ENCODE measurements at places on chromosomes 16 and 17.

DNA sequence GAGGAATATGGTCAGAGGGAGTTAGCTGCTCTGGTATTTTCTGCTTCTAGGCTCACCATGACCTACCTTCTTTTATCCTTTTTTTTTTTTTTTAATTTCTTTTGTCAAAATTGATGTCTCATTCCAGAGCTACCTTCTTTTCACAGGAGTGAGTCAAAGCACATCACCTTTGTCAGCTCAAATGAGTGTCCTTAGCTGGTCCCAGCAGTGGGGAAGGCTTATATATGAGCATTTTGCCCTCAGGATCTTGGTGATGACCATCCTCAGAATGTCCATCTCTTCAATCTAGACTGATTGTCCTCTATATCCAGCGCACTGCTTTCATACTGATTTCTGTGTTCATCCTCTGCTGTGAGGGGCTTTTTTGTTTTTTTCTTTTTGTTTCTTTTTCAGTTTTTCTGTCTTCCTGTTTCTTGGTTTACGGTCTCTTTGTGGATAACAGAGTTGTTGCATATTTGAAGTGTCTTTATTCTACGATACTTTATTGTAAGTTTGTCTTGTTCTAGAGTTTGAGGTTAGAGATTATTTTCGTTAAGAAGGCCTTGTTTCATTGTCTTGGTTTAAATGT, 24.9 kb downstream of the CBFB start:
- no peak for DNase-seq

DNA sequence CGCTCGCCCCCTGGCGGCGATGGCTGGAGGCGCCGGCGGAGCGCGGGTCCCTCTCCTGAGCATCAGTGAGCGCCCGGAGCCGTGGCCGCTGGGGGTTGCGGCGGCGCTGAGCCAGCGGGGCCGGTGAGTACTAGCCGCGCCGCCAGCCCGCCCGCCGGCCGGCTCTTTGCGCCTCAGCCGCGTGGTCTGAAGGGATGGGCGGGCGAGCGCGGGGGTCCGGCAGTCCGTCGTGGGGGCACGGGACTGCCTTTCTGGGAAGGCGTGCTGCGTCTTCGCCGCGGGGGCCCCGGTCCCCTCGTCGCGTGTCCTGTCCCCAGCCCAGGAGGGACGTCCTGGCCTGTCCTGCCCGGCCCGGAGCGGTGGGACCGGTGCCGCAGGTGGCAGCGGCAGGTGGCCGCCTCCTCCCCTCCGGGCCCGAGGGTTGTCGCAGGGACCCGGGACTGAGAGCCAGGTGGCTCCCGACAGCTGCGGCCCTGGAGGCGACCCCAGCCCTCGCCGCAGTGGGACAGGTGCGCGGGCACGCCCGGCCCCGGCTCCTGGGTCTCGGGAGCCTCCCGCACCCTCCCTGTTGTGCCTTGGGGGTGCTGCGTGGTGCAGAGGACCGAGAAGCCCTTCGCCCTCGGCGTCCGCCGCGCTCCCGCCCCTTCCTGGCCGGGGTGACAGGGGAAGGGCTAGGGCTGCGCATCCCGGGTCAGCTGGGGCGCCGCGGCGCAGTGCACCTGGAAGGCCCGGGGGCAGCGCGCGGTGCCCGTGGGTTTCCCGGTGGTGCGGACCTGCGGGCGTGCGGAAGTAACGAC, at the start of gene SPECC1:
TSS of gene SPECC1 (plus strand) at position 58 of the 797 bp plus-strand sequence. CDS start 87,293 bp downstream, outside the sequence.
- peak; percentile 96 for DNase-seq

DNA sequence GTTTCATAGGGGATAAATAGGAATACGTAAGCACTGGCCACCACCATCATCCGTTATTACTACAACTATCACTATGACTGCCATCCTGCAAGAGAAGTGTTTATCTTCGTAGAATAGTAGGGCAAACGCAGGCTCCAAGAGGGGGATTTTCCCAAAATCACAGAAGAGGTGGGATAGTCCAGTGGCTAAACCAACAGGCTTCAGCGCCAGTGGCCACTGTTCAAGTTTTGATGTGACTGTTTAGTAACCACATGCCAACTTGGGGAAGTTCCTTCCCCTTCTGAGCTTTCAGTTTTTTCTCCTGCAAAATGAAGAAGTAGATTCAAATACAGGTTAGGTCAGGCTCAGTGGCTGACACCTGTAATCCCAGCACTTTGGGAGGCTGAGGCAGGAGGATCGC, 60.7 kb upstream of the GRIN2A start:
- no peak for DNase-seq

GRCh38 chr16:27401768-27402568, at the start of gene IL21R:
Gene IL21R (plus strand): TSS chr16:27402174. CDS start chr16:27430072, 27,898 bp downstream.
- no peak for DNase-seq

GRCh38 chr16:57358086-57358420, 530 bp upstream of the CCL22 start:
- no peak for DNase-seq

GRCh38 chr16:11141409-11142260, 114.4 kb downstream of the SOCS1 start:
- DNase-seq: peak; percentile 80

DNA sequence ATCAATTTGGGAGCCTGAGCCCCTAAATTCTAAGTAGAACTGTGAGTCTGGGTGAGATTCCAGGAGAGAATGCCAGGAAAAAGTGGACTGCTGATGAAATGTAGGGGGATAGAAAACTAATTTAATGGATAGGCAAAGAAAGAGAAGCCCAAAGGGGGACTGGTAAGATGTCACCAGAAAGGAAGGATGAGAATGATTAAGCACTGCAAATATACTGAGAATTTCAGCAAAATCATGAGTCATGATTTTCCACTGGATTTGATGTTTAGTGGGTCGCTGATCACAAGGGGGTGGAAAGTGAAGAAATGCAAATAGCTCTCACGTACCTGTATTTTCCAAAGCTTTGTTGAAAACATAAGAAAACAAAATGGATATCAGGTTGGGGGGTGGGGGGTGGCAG, 201.8 kb downstream of the SLC39A11 start:
- no peak for DNase-seq

GRCh38 chr17:58541249-58541648, 26.8 kb upstream of the MTMR4 start:
- no peak for DNase-seq

DNA sequence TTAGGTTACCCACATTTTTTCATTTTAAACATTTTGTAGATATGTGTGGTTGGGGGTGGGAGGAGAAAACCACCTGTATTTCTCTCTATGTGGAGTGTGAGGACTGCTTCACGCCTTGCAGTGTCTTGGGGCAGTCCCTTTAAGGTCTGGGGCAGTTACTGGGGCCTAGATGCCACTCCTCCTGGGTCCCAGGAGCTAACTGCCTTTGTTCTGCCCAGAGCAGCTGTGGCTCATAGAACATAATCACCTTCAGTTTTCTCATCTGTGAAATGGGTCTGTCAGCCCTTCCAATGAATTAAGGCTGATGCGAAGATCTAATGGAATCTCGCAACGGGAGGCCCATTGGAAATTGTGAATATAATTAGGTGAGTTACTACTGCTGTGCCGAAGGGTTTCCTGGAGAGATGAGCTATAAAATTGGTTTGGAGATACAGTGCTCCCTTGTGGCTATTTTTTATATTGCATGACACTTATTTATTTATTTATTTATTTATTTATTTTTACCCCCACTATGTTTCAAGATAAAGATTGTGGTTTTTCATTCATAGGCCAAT, 22.9 kb downstream of the DHRS7C start:
- no peak for DNase-seq

- DNase-seq: no peak
Measured at GRCh38 chr16:31131841-31132271, 3.7 kb downstream of the PRSS8 start.

DNA sequence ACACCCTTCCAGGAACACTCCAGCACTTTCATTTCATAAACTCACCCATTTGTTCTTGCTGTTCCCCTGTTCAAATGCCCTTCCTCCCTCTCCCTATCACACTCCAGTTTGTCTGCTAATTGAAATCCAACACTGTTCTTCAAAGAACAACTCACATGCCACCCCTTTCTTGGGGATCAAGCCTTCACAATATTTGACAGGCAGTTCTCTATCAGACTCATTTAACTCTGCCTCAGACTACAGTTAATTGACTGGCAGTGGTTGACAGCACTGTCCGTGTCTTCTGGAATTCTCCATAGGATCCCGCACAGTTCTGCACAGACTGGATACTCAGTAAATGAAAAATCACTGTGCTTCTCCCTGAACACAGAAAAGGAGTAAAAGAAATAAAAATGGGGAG, 87.8 kb downstream of the PMP22 start:
- no peak for DNase-seq

- no peak for DNase-seq
Measured at GRCh38 chr17:19322129-19322505, 40.4 kb downstream of the B9D1 start.

DNA sequence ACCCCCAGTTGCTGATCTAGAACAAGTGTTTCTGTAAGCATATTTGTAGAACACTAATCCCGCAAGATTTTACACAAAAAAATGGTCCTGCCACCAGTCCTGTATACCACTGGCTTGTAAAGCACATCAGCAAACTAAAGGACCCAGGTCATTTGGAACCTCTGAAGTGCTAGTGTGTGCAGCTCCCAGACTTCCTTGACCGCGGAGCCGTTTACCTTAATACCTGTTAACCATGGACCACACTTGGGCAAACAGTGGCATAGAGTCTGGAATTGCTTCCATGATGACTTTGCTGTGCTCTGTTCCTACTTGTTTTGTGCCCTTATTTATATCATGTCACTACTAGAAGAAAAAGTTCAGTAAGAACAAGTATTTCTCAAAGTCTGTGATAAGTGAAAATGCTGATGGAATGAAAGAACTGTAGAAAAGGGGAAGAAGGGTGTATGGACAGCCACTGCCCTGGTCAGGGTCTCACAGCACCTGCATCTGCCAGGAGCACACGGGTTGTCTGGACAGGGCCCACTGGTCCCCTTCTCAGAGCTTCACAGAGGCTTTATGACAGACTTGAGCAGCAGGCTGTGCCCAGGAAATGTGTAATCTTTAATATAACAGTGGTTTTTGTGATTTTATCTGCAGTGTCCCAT, 29.3 kb downstream of the ALDH3A2 start:
- no peak for DNase-seq
